Germinal center (tissue), 1 donor: ENCODE measurements at places on chromosomes 3 and 15.

DNA sequence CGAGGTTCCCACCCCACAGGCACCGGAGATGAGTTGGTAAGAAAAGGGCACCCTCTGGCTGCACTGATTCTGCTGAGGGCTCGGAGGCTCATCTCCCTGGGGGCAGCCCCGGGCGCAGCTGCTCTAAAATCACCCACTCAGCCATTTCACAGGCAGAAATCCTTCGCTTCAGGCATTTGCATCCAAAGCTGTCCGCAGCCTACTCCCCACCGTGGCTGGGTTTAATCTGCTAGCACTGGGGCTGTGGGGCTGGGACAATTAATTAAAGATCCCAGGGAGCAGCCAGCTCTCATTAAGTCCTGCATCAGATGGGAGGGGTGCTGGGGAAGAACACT is 104.3 kb upstream of the PRR20G start:
- no peak for DNase-seq

DNA sequence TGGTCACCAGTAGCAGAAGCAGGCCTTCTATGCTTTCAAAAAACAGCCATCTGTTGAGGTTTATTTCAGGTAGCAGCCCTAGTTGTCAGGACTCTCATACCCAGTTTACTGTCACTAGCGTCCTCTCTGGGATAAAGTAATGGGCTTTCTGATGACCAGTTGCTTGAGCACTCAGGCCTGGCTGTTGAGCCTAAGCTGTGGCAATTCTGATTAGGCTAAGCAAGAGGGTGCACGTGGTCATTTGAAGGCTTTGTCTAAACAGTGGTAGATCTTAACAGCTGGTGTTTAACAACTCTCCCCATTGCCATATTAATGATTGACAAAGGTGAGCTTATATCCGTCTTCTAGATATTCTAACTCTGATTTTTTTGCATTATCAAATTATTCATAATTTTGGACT is 132.9 kb upstream of the TMCO5A start:
- no peak for DNase-seq

GRCh38 chr3:20280257-20280656 is 94.3 kb upstream of the SGO1 start:
- no peak for DNase-seq

DNA sequence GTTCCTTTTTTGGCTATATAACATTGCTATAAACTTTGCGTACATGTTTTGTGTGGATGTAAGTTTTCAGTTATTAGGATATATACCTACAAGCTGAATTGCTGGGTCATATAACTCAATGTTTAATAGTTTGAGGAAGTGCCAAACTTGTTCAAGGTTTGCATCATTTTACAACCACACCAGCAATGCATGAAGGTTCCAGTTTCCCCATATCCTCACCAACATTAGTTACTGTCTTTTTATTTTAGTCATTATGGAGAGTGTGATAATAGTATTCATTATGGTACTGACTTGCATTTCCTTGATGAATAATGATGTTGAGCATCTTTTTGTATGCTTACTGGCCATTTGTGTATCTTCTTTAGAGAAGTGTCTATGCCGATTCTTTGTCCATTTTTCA is 112.3 kb downstream of the NR1I2 start:
- DNase-seq, result no peak

- no peak for DNase-seq
Observed at GRCh38 chr3:80734483-80734882, 966.7 kb upstream of the ROBO1 start.

GRCh38 chr3:71035886-71036285 is 547.6 kb downstream of the FOXP1 start:
- no peak for DNase-seq

- DNase-seq, result no peak
Observed at GRCh38 chr3:113565555-113565954, 33.2 kb downstream of the SIDT1 start.

GRCh38 chr3:107798381-107798780 is 275.6 kb downstream of the BBX start:
- no peak for DNase-seq

- peak; percentile 50 for DNase-seq
Observed at GRCh38 chr3:192188218-192188835, 539.0 kb downstream of the FGF12 start.

DNA sequence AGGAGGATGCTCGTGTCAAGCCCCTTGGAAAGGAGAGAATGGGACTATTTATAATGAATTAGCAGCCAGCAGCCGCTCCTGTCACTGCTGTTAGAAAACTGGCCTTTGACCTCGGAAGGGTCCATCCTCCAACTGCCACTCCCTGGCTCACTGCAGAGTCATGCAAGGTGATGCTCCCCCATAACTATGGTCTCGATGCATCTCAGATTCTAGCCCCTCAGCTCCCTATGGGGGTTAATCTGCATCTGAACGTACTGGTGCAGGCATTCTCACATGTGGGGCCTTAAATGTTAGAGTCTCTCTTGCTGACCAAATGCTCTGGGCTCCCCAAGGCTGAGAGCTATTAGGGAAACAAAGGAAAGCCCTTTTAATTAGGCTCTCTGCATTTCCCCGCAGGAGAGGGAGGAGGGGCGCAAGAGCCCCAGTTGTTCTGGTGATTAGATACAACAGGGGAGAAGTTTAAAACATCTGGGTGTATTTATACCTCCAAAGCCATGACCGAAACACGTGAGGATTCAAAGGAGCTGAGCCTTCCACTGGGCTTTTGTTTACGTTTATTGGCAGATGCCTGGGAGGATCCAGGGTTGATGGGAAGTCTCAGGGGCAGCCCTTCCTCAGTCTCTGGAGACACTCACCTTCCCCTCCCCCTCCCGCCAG is 182.5 kb downstream of the OPA1 start:
- DNase-seq, result no peak

- no peak for DNase-seq
Observed at GRCh38 chr15:37981775-37982174, 47.3 kb downstream of the TMCO5A start.

GRCh38 chr15:45802140-45802539 is 167.3 kb downstream of the SQOR start:
- no peak for DNase-seq

GRCh38 chr3:71010726-71011455 is 572.6 kb downstream of the FOXP1 start:
- DNase-seq, result peak; percentile 6

- DNase-seq, result peak; percentile 21
Observed at GRCh38 chr3:46440531-46441294, 24.0 kb downstream of the LTF start.
